NCI-H2171 treated with DMSO at 0.1 percent for 48 hours (cell line): ENCODE measurements at places on chromosomes 7 and 10.

DNA sequence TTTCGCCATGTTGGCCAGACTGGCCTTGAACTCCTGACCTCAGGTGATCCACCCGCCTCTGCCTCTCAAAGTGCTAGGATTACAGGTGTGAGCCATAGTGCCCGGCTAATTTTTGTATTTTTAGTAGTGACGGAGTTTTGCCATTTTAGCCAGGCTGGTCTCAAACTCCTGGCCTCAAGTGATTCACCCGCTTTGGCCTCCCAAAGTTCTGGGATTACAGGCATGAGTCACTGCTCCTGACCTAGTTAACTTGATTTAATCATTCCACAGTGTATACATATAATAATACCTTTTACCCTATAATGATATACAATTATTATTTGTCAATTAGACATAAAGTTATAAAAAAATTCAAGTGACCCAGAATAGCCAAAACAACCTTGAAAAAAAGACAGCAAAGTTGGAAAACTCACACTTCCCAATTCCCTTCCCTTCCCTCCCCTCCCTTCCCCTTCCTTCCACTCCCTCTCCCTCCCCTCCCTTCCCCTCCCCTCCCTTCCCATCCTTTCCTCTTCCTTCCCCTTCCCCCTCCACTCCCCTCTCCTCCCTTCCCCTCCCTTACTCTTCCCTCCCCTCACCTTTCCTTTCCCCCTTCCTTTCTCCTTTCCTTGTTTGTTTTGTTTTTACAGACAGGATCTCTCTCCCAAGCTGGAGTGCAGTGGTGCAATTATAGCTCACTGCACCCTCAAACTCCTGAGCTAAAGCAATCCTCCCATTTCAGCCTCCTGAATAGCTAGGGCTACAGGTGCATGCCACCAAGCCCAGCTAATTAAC lies 14.8 kb upstream of the ZMIZ2 start:
- no peak for DNase-seq

DNA sequence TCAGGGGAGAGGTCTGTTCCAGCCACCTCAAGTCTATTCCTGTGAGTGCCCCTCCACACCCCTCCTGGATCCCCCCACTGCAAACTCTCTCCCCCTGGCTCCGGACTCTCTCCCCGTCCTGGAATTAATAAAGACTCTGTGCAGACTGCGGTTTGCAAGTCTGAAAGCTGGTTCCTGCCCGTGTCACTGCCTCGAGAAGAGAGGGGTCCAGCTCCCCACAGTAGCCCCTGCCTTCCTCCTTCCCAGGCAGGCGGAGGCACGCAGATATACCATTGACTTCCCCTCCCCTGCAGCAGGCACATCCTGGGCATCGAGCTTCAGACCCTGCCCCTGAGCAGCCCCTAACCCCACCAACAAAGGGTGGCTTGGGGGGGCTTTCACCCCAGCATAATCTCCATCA lies 2.2 kb upstream of the ELN start:
- DNase-seq: no peak

- DNase-seq: peak; percentile 32
These were observed 63.4 kb upstream of the GSDME start for GRCh38 chr7:24820730-24821044.

DNA sequence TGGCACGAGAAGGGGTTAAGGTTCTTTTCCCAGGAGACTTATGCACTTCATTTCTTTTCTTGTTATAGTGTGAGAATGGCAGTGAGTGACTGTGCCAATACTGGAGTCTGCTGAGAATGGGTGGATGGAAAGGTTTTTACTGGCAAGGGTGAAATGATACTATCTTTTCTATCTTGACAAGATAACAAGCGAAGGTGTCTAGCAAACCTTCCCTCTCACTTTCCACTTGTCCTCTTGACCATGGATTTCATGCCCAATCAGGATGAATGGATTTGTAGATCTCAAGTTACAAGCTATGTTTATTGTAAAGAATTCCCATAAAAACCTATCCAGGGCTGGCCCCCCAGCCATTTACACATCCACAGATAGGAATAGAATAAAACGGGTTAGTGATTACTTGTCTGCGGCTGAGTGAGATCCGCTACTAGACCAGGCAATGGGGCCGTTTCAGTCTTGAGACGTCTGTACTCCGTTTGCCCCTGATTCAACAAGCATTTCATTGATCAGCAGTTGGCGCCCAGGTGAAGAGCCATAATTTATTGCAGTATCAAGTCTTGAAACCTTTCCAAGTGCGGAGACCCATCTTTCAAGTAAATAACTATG lies 152.6 kb downstream of the PRKCQ start:
- no peak for DNase-seq

- DNase-seq: no peak
These were observed 10.1 kb downstream of the NUDT1 start for GRCh38 chr7:2251841-2252771.
